ENCODE measurements at places on chromosomes 2 and 18.

GRCh38 chr2:44975571-44976450, 33.4 kb downstream of the SIX2 start:
- no peak for DNase-seq

DNA sequence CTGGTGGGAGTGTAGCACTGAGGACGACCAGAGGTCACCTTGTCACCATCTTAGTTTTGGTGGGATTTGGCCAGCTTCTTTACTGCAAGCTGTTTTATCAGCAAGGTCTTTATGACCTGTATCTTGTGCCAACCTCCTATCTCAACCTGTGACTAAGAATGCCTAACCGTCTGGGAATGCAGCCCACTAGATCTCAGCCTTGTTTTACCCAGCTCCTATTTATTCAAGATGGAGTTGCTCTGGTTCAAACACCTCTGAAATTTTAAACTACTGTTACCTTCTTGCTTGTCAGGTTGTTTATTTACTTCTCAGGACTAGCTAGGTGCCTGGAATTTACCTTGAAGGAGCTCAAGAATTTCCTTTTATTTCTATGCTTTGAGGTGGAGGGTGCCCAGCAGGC, 9.5 kb upstream of the KCNG3 start:
- no peak for DNase-seq

DNA sequence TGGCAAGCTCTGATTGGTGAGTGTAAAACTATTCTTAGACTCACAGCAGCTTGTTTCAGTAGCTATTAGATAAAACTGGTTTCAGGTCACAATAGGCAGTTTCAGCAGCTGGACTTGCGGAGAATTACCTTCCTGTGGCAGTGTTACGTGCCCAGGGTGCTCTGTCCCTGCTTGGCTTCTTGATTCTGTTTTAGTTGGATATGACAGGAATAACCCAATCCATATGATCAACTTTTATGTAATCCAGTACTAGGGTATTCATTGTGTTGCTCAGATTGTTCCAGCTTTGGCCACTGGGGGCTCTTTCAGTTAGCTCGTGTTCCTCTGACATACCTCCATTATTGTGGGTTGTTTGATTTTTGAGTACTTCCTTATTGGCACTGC, 43.1 kb downstream of the INPP4A start:
- no peak for DNase-seq

DNA sequence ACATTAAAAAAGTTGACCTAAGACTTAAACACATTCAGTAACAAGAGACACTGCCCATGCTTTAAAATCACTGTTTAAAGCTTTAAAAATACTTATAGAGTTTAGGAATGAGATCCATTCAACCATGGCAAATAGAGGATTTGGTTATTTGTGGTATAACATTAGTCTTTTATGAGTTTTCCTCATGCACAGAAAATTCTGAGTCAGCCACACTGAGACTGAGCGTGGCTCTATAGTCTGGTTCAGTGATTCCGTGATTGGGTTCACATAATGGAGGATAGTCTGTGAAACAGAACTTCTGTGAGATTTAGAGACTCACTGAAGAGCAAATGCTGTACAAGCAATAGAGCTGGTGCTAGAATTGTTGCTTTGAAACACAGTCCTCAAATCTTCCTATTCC, 1502.4 kb upstream of the PIK3C3 start:
- DNase-seq = no peak

GRCh38 chr2:208783184-208783583, 376.6 kb downstream of the PTH2R start:
- no peak for DNase-seq

DNA sequence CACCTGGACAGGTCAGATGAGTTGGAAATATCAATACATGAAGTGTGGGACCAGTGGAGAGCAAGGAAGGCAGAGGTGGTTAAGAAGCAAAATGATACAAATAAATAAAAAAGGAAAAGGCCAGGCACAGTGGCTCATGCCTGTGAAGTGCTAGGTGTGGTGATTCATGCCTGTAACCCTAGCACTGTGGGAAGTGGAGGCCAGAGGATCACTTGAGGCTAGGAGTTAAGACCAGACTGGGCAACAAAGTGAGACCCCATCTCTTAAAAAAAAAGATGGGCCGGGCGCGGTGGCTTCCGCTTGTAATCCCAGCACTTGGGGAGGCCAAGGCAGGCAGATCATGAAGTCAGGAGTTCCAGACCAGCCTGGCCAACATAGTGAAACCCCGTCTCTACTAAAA, 2.9 kb downstream of the STON1 start:
- no peak for DNase-seq

- no peak for DNase-seq
Observed at GRCh38 chr2:230205721-230206120, 14.1 kb downstream of the SP110 start.

- no peak for DNase-seq
Observed at GRCh38 chr2:48738806-48739205, 16.7 kb downstream of the LHCGR start.

- DNase-seq = no peak
Observed at GRCh38 chr2:9000442-9000841, 3.0 kb downstream of the MBOAT2 start.

GRCh38 chr2:37590119-37590571, 81.3 kb downstream of the CDC42EP3 start:
- no peak for DNase-seq

GRCh38 chr2:223076573-223076972, 24.6 kb downstream of the KCNE4 start:
- no peak for DNase-seq

DNA sequence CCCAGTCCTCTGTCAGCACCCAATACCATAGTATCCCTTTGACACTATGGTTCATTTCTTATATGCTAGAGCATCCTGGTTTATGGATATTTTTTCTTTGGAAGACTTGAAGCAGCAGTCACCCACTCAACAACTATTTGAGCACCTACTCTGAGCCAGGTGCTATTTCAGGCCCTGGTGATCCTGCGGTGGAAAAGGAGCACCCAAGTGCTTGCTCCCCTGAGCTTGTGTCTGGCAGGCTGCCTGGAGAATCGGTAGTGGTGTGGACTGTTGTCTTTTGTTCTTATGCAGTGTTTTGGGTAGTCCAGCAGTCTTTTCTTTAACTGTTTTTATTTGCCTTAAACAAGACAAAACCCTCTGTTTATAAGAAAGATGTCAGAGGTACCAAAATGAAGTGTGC, 28.9 kb downstream of the NCK2 start:
- DNase-seq = no peak

- DNase-seq = no peak
Observed at GRCh38 chr18:29056800-29057199, 879.9 kb upstream of the CDH2 start.

GRCh38 chr18:41099451-41099850, 855.6 kb upstream of the PIK3C3 start:
- no peak for DNase-seq

Measured in GM06990 (cell line).